GM12892 (cell line): ENCODE measurements at places on chromosomes 4 and X.

- no peak for DNase-seq
Measured at GRCh38 chrX:34810916-34811315, 131.7 kb upstream of the FAM47B start.

DNA sequence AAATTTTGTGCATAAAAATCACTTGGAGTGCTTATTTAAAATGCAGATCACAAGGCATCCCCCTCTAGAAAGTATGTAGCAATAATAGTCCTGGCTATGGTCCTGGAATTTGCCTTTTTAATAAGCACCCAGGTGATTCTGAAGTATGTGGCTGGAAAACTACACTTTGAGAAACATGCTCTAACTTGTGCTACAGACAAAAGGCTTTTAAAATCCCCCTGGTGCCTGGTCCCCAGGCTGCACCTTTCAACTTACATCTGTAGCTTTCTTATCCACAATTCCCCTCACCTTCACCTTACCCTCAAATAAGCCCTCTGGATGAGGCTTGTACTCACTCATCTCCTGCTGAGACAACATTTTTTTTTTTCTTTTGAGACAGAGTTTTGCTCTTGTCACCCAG lies 21.1 kb downstream of the ART3 start:
- DNase-seq = no peak

DNA sequence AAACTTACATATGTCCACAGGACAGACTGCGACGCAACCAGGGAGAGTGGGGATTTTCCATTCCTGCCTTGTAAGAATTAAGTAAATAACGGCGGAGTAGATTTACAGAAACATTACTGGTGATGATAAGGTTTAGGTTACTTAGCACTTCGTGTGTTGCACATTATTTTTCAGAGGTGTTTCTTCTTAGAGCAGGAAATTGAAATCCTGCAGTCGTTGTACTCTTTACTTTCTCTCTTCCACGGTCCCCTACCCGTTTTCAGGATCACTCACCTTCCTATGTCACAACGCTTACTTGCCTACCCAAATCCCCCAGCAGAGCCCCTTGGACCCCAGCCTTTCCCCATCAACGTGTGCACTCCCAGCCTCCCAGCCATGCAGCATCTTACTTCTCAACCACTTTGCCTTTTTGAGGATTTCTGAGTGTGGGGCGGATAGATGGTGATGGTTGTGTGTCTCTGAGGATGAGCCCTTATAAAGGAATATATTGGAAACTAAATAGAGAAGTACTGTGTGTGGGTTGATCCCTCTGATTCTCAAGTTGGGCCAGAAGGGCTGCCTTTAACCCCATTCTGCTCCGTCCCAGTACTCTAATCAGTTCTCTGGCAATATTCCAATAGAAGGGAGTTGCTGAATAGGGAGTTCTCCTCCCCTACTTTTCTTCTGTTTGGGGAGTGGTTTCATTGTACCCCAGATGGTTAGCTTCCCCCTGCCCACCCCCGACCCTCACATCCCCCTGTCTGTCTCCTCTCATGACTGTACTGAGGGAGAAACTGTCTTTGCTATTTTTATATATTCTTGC lies 1.6 kb downstream of the MID2 start:
- DNase-seq = no peak

DNA sequence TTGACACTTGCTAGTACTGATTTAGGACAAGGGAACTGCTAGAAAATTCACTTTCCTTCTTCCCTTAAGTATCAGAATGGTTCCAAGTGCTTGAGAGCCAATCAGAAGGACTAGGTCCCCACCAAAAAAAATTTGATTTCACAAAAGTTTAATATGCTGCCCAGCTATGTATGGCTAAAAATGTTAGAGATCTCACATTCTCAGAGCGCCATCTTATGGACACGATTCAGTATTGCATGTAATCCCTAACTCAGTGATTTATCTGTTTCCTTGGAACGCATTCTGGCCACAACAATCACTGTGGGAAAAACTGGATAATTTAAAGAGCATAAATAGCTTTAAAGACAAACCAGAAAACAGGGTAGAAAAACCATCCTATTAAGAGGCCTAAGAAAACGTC lies 255.1 kb upstream of the GPC4 start:
- DNase-seq = no peak

- no peak for DNase-seq
Measured at GRCh38 chrX:25754399-25754798, 383.7 kb upstream of the MAGEB18 start.

DNA sequence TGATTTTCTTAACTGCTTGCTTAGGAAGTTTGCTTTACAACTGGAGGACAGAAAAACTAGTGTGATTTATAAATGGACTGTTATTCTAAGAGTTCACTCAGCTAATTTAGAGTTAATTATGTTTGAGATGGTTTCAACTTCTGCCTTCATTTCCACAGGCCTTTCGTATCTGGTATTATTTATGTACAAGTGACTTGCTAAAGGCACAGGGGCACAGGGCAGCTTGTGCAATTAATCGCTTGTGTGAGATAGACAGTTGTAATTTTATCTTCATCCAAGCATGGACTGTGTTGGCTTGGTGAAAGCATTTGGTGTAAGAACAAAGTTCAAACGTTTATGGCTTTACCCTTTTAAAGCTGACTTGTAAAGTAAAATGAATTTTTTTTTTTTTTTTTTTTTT lies 38.3 kb downstream of the GPAT3 start:
- DNase-seq = no peak

DNA sequence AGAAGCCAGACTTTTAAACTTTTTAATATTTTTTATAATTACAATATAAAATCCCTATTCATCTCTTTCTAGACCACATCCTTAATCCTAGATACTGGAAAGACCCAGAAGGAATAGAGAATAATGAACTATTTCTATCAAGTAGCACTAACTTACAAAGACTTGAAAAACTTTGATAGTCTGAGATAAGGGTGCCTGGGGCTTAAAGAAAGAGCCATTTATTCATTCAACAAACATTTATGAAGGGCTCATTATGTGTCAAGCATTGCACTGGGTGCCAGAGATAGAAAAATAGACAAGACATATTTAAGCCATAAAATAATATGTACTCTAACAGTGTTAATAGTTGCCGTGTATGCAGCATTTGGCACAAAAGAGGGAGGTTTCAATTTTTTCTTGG lies 178.0 kb upstream of the EMCN start:
- no peak for DNase-seq

DNA sequence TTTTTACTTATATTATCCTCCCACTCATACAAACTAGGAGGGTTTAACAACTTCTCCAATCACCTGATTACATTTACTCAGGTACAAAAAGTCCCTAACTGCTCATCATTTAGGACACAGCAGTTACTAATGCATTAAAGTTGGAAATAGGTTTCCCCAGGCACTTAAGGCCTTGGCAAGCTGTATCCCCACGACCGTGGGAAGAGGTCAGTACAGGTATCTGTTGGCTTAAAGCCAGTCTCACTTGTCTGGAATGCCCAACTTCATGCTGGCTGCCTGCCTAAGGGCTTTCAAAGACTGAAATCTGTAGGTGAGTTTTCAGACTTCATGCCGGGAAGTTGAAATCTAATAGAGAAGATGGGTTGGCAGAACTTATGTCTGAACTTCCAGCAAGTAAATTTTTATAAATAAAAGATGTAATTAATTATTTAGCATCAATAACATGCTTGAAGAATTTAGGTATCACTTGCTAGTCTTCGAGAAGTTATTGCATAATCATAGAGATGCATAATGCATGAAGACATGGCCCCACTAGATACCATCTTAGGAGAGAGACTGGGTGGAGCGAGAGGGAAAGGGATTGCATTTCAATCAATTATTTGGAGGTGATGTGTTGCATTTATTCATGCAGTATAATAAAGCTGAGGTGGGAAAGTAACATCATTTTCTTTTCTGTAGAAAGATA lies 54.2 kb downstream of the SCD5 start:
- DNase-seq = no peak

GRCh38 chr4:26510334-26510964 lies 20.2 kb upstream of the CCKAR start:
- no peak for DNase-seq

DNA sequence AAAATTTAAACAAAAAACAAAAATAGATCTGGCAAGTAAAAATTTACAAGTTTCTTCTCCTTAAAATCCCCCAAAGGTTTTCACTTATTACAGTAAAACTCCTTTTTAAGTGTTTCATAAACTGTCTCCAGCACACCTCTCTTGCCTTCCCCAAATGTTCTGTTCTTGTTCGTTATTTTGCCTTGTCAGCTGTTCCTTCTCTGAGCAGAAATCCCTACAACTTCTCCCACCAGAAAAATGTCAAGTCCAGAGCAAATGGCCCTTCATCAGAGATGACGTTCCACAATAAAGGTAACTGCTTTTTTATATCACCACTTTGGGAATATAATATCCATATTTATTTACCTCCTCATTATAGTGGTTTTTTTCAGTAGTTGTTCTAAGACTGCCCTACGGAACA lies 432.1 kb downstream of the ADAM29 start:
- DNase-seq = no peak

DNA sequence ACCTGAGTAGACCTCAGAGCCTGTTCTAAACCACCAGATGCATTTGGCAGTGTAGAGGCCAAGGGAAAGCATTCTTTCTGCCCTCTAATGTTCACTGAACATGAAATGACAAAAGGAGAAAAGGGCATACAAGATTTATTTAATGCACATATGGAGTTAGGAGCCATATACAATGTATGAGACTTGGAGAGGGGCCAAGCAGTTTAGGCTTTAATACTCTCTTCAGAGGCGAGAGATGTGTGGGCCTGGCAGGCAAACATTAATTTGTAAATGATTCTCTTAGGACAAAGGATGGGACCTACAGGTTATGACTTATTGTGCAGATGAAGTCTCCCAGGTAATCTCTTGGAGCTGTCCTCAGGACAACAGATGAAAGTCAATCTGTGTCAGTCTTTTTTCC lies 631.9 kb downstream of the ADGRL3 start:
- DNase-seq = no peak

GRCh38 chrX:70421618-70422017 lies 1.5 kb upstream of the GDPD2 start:
- DNase-seq = no peak

- DNase-seq = no peak
Measured at GRCh38 chr4:1562771-1563170, 121.3 kb downstream of the FAM53A start.

GRCh38 chr4:102823897-102824296 lies 3.5 kb downstream of the UBE2D3 start:
- no peak for DNase-seq

GRCh38 chr4:57442831-57443291 lies 332.7 kb upstream of the IGFBP7 start:
- DNase-seq = no peak

DNA sequence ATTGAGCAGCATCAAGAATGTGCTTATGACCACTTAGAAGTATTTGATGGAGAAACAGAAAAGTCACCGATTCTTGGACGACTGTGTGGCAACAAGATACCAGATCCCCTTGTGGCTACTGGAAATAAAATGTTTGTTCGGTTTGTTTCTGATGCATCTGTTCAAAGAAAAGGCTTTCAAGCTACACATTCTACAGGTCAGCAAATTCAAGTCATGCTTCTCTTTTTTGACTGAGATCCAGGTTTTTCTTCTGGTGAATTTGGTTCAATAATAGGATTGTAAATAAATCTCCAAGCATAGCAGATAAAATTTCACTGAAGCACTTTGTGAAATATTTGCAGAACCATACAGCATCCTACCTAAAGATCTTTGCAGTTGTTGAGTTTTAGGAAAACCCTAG lies 218.1 kb downstream of the TLL1 start:
- DNase-seq = no peak
